ENCODE measurements at places on chromosomes 2 and 18.

DNA sequence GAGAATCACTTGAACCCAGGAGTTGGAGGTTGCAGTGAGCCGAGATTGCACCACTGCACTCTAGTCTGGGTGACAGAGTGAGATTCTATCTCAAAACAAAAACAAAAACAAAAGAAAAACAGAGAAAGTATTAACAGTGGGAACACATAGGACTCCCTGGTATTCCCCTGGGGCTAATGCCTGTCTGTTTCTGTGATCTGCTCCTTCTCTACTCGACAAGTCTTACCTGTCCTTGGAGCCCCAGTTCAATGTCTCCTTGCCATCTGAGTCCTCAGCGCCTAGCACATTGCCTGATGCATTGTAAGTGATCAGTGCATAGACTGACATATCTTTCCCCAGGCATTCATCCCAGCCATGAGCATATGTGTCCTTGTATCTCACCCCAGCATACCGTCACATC, 85.8 kb downstream of the ASAP2 start:
- no peak for DNase-seq

DNA sequence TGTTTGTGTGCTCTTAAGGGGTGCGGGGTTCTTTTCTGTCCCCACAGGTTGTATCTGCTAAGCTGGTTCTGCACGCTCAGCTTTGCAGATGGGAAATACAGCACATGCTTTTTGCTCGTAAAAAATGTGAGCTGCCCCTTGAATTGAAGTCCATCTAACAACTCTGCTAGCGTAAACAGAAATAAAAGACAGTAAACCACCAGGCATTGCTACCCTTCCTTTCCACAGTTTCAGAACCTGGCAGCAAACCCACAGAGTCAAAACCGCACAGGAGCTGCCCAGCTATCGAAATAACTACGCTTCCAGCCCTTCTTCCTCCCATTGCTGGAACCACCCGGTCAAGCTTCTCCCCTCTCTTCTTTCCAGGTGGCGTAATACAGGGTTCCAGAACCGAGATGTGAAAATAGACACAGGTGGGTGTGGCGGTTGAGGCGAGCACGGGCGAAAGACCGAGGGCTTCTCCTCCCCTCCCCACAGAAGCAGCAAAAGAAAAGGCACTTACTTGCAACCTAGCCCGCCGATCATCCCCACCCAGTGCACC, 479 bp downstream of the SCN9A start:
- no peak for DNase-seq

DNA sequence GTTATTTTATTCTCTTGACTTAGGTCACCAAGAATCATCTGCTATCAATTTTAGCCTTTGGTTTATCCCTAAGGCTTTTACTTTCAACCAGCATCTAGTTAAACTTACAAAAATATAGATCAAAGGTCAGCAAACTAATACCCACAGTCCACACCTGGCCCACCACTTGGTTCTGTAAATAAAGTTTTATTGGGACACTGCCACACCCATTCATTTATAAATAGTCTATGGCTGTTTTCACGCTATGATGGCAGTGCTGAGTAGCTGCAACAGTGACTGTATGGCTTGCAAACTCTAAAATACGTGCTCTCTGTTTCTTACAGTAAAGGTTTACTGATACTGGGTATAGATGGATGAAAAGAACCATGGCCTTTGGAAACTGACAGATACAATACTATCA, 107.0 kb downstream of the MEP1B start:
- DNase-seq: no peak

GRCh38 chr2:62968668-62969067, 82.0 kb upstream of the OTX1 start:
- DNase-seq: no peak

- DNase-seq: no peak
These were observed at the start of gene HOXD1 for GRCh38 chr2:176187899-176188773. HOXD1 (plus strand) TSS chr2:176188668; CDS start chr2:176188802, 134 bp downstream.

DNA sequence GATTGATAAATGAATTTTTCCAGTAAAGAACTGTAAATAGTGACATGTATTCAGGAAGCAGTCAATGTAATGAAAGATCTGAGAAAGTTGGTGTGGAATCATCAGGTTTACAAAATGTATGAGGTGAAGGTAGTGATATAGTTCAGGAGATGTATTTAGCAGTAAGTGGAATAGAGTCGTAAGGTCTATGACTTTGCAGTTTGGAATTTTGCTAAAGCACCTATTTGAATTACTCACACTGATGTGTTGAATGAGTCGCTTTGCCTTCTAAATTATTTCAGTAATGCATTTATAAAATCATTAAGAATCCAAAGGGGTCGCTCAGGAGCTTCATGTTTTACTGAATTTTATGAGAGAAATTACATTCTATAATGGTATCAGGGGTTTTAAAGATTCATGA, 713.7 kb downstream of the DSC3 start:
- no peak for DNase-seq

DNA sequence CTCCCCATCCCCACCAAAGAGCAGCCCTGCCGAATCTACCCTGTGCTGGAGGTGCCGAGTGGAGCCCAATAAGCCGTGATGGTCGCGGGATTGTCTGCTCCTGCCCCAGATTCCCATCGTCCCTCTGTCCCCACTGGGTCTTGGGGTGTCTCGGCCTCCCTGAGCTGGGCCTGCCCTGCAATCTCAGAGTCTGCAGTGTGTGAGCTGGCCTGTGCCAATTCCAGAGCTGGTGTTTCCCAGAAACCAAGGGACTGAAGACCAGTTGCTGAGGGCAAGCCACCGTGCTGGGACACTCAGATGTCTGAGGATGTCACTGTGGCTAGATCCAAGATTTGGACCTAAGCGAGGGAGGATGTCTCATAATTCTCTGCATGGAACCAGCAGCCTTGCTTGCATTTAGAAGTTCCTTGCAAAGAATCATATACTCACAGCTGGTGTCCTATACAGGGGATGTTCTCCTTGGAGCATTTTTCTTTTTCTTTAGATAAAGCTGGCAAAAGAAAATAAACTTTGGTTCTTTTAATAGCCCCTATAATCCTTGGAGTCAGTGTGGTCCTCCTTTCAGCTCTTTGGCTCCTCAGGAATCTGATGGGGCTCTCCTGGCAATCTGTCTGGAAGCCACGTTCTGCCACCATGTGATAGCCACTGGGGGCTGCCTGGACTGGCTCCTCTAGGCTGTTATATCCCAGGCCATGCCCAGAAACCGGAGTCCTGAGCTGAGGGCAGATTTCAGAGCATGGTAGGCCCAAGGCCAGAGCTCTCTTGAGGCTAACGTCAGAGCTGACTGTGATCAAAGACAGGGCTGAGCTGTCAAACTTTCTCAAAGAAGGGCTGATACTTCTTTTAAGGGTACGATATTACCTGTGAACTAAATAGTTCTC, 140.1 kb upstream of the HAAO start:
- DNase-seq: no peak

GRCh38 chr18:63606526-63606925, 19.4 kb downstream of the SERPINB13 start:
- DNase-seq: peak; percentile 24

DNA sequence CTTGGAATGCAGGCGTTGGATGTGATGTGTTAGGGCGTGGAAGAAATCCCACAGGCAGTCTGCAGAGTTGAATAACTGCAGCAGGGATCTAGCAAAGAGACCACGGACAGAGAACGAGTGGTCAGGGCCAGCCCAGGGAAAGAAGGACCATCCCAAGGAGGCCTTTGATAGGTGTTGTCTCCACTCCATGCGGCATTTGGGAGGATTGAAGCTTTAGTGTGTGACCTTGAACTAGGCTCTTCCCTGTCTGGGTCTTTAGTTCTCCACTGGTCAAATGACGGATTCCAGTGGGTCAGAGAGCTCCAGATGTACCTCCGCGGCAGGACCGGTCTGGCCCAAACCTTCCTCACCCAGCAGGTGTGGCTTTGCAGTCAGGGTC, 18.4 kb downstream of the GREB1 start:
- DNase-seq: no peak

DNA sequence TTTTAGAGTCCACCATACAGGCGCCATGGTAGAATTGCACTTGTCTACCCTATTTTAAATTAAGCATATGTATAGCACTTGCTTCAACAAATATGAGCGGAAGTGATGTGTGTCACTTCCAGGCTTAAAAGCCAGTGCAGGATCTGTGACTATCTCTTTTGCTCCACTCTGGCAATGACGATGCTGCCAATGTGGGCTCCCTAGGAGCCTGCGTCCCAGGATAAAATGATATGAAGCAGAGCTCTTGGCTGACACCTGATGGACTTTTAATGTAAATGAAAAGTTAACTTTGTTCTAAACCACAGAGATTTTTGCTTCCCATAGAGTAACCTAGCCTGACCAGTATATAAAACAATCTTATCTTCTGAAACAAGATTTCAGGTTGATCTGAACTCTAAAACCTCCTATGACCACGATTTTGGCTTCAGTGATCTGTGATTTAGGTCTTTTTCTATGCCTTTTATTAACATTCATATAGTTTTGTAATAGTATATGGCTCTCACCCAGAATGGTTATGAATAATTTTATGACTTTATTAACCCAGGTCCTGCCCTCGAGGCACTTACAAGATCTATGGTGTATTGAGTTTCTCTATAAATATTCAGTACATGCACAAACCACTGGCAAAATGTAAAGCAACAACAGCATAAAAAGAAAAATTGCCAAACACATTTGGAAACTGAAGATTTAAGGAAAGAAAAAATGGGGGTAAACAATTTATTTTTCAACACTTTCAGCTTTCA, 422.5 kb upstream of the PIK3C3 start:
- DNase-seq: no peak

DNA sequence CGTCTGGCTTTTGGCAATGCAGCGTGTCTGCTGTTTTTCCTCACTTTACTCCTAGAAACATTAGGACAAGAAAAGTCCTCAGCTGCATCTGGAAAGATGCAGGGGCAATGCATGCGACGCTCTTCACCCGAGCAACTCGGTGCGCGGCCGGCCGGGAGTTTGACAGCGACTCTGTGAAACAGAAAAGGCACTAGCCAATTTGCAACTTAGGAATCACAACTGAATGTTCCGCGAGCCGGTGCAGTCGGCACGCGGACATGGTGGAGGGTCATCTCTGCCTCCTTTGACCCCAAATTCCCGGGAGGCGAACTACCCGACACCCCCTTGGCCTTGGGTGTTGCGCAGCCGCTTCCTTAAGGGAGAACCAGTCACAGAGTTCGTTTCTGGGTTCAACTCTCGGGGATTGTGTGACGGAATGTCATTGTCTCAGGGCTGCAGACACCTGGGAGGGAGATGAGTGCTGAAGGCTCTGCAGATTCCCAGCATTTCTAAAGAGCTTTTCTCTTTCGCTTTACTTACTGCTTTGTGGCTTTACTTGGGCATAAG, 9.8 kb downstream of the NR4A2 start:
- no peak for DNase-seq

DNA sequence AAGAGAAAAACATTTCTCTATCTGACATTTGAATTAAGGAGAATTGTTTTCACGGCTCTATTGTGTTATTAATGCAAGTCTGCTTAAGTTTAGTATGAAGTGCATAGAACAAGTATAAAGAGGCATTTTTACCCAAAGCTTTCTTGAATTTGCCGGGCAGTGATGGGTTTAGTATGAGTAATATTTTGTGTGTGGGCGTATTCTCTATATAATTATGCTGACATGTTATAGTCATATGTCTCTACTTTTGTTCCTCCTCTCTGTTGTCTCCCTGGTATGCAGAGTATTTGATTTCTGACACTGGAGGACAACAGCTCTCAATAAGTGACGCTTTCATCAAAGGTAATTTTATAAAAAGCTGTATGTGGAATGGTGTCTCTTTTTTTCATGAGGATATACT, 45.9 kb downstream of the PIKFYVE start:
- DNase-seq: no peak

DNA sequence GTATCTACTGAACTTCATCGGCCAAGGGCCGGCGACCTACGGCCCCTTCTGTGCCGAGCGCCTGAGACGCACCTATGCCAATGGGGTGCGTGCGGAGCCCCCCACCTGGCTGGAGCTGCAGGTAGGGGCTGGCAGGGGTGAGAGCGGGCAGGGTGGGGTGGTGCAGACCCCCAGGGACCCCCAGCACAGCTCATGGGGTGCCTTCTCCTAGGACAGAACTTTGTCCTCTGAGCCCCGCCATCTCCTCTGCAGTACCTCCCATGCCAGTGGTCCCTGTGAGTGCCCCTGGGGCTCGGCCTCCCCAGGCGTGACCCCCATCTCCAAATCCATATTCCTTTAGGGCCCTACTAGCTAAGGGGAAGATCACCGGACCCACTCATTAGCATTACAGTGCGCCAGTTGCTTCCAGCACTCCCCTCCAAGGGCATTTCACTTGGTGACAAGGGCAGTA, 23.9 kb upstream of the GPR17 start:
- DNase-seq: no peak

- no peak for DNase-seq
These were observed 49.6 kb downstream of the LINC00305 start for GRCh38 chr18:64099244-64099643.

DNA sequence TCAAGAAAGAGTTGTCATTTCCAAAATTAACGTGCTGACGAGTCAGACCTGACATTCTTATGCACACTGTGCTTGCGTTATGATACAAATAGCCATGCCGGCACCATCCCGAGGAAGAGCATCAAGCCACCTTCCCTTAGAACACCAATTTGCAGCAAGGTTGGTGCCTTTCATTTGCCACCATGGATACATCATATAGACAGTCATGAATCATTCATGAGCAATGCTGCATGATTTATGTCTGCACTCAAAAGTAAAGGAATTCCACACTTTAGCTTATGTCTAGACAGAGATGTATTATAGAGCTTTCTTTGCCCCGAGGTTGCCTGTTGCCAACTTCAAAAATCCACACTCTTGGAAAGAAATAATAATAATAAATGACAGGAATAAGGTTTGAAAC, 166.9 kb downstream of the VWC2L start:
- no peak for DNase-seq

DNA sequence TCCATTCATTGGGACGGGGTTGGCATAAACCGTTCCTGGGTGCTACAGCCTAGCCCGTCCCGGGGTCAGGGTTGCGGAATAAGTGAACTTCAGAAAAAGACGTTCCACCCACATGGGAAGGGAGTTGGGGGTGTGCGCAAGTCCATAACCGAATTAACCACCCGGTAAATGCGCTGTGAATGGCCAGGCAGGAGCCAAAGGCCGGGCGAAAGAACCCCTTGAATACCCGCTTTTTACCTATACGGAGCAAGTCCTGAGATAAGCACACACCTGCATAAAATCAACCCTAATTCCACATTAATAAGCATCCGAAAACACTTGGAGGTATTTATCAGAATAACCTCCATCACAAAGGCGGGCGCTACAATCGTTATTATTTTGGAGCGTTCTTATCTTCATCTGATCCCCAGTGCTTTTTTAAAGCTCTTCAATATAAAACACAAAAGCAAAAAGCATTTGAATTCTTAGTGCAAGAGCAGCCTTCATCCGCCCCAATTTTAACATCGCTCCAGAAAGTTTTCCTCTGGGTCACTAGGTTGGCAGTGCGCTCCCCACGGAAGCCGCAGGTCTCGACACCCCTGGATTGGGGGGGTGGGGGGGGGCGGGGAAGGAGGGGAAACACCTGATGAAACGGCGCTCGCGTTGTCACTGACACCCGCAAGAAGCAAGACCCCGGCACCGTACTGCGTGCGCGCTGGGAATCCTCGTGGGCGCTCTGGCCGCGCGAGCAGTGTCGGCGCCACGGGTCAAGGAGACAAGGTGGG, 1.2 kb downstream of the SATB2 start:
- DNase-seq: no peak
